Skin of body (tissue), 3 donors: ENCODE measurements at places on chromosomes 12 and 14. TPM values are rescaled to one million over a fixed set of nuclear protein-coding genes. Genes with fewer than 3 reads are reported as not detected.

The KRT4 gene
- 0.99 TPM for total RNA-seq

The LYZ gene
- total RNA-seq, result 148 TPM

The MAP3K12 gene
- 12.8 TPM for total RNA-seq

The LRRK2 gene
- total RNA-seq, result 21.2 TPM

The FAM186B gene
- 0.59 TPM for total RNA-seq

The RNF212B gene
- total RNA-seq, result not detected

The PMCH gene
- not detected for total RNA-seq

The MFAP5 gene
- total RNA-seq, result 125 TPM

The HSPB8 gene
- total RNA-seq, result 26.8 TPM

The AQP5 gene
- 5.7 TPM for total RNA-seq

The NUDT14 gene
- 11.4 TPM for total RNA-seq
